ENCODE measurements at places on chromosomes 4 and X. TPM values are rescaled to one million over a fixed set of nuclear protein-coding genes. Genes with fewer than 3 reads are reported as not detected.

The SLC7A11 gene
- 0.14 TPM for total RNA-seq

The SUPT20HL1 gene
- total RNA-seq, result not detected

The DMP1 gene
- not detected for total RNA-seq

The JADE3 gene
- total RNA-seq, result 2.0 TPM

The C4orf50 gene
- not detected for total RNA-seq

The TEX13D gene
- not detected for total RNA-seq
